ENCODE measurements at places on chromosomes 5 and 9.

GRCh38 chr9:86598411-86599239 is 244.4 kb upstream of the TUT7 start:
- no peak for DNase-seq

- no peak for DNase-seq
These were observed 25.7 kb upstream of the INSYN2B start for GRCh38 chr5:170006021-170006420.

DNA sequence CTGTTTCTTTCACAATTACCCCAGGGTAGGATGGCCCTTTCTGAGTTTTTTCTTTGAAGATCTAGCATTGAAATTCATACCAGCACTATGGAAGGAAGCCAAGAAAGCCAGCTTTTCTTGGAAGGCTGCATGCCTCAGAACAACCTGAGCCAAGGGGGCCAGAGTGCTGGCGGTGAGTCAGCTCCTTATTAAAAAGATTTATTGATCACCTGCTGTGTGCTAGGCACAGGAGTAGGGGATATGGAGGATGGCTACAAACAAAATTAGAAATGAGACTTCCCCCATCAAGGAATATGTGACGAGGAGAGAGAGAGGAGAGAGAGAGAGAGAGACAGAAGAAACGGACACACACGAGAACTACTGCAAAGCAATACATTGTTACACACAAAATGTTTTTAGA is 184.6 kb upstream of the PUM3 start:
- DNase-seq: no peak

GRCh38 chr9:120306088-120306487 is 273.9 kb downstream of the CDK5RAP2 start:
- no peak for DNase-seq

DNA sequence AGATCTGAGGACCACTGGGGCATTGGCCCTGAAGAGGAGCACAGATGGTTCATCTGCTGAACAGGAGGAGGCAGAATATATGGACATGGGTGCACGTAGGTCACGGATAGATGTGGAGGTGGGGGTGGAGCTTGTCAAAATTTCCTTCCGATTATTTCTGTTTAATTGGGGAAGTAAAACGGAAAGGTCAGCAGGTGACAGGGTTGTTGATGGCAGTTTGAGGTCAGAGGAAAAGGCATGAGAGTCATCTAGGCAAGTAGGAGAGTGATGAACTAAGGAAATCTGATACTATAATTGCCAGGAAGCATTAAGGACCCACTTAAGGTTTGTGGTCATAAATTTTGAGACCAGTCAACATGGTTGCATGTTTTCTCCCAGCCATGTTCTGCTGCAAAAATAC is 8.4 kb upstream of the FAM81B start:
- DNase-seq: no peak

DNA sequence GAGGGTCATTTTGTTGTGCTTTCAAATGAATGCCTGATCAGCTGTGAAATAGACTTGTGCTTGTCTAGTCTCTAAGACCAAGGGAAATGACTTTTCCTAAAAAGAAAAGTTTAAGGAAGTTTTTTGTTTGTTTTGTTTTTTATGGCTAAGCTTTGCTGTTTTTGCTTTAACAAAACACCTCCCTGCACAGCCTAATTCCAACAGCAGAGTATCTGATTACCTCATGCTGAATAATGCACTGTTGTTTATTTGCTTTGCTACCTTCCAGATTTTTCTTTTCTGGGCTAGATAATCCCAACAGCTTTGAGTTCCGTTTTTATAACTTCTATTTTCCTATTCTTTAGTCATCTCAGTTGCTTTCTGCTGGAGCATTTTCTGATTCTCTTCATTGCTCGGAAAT is 95.8 kb downstream of the AOPEP start:
- no peak for DNase-seq

- no peak for DNase-seq
These were observed 54.2 kb upstream of the DAPK1 start for GRCh38 chr9:87443461-87443860.

DNA sequence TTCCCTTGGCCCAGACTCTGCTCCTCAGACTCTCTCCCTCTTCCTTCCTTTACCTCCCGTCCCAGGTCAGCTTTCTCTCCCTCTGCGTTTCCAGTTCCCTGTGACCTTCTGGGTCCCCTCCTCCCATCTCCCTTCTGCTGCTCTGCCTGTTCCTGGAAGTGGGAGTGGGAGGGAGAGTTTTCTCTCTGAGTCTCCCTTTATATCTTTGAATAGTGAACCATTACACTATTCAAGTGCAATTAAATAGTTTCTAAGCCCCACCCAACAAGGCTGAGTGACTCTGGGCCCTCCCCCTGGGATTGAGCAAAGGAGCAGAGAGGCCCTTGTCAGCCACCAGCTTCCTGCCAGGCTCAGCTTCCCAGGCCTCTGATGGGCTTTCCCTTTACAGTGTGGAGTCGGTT is 34.8 kb downstream of the THBS4 start:
- DNase-seq: no peak

DNA sequence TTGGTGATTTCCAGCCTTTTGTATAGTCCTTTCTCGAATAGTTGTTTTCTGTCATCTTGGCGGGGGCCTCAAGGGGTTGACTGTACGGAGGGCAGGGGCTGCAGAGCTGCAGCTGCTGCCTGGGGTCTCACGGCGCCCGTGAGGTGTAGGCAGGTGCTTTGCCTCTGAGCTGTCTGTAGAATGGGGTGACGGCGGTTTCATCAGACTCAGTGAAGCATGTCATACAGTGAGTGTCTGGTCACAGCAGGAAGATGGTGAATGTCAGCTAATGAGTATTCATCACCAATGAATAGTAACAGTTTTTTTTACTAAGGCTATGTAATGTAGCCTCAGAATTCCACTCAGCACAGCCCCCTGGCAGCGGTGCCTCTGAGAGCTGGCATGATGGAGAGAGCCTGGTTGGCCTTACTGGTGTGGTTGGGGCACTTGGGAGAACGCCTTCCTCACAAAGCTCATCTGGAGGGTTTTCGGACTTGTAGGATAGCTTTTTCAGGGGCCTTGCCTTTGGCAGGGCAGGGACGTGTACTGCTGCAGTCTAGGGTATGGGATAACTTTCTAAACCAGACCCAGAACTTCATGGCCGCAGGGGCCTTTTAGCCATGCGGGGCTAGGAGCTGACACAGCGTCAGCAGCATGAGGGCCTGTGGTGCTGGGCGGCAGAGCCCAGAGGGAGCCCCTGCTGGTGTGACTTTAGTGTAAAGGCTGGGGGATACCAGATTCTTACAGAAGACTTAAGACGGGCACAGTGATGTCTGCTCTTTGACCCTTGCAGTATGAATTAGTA is 15.0 kb downstream of the TENT4A start:
- no peak for DNase-seq

GRCh38 chr5:22495016-22495720 is 358.0 kb downstream of the CDH12 start:
- DNase-seq: no peak

DNA sequence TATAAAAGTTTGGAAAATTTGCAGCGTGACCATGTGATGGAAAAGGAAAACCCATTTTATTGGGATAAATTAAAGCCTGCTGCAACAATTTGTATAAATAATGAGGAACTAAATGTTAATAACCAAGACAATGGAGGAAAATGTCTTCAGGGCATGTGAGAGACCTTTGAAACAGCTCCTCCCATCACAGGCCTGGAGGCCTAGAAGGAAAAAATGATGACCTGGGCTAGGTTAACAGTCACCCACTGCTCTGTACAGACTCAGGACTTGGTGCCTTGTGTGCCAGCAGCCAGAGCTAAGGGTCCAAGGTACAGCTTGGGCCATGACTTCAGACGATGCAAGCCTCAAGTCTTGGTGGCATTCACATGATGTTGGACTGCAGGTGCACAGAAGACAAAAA is 22.0 kb upstream of the UGT3A1 start:
- DNase-seq: no peak

Data from A549 (cell line).